ENCODE measurements at places on chromosomes 6 and 20.

DNA sequence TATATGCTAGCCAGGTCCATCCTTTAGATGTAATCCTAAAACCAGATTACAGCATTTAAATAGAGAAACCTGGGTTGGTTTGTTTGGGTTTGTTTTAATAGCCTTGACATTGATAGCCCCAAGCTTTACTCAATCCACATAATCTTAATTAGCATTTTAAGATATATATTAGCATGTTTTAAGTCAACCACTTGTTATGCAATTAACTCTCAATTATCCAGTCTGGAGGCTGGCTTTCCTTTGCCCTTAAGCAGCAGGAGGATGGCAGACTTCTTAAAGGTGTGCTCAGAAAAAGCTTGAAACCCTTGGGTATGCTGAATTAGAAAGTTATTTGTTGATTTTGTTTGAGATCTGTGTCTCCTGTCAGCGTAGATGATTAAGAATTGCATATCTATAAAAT lies 46.3 kb upstream of the SMIM28 start:
- DNase-seq: no peak

DNA sequence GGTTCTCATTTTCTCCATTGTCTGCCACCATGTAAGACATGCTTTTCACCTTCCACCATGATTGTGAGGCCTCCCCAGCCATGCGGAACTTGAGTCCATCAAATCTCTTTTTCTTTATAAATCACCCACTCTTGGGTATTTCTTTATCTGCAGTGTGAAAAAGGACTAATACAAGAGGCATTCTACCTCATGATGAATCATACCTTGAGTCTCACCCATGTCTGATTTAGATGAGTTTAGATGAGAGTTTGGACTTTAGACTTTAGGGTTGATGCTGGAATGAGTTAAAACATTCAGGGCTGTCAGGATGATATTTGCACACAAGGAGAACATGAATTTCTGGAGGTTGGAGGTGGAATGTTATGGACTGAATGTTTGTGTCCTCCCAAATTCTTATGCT lies 545.6 kb downstream of the C6orf118 start:
- no peak for DNase-seq

GRCh38 chr6:65876668-65877067 lies 169.6 kb upstream of the EYS start:
- no peak for DNase-seq

- DNase-seq: no peak
Observed at GRCh38 chr20:46705378-46705729, 4.1 kb upstream of the SLC2A10 start.

GRCh38 chr6:150293423-150294173 lies 75.2 kb upstream of the IYD start:
- DNase-seq: no peak

GRCh38 chr6:41572613-41573012 lies 26.4 kb downstream of the FOXP4 start:
- DNase-seq: no peak

GRCh38 chr6:111477481-111477938 lies 5.5 kb downstream of the REV3L start:
- DNase-seq: no peak

DNA sequence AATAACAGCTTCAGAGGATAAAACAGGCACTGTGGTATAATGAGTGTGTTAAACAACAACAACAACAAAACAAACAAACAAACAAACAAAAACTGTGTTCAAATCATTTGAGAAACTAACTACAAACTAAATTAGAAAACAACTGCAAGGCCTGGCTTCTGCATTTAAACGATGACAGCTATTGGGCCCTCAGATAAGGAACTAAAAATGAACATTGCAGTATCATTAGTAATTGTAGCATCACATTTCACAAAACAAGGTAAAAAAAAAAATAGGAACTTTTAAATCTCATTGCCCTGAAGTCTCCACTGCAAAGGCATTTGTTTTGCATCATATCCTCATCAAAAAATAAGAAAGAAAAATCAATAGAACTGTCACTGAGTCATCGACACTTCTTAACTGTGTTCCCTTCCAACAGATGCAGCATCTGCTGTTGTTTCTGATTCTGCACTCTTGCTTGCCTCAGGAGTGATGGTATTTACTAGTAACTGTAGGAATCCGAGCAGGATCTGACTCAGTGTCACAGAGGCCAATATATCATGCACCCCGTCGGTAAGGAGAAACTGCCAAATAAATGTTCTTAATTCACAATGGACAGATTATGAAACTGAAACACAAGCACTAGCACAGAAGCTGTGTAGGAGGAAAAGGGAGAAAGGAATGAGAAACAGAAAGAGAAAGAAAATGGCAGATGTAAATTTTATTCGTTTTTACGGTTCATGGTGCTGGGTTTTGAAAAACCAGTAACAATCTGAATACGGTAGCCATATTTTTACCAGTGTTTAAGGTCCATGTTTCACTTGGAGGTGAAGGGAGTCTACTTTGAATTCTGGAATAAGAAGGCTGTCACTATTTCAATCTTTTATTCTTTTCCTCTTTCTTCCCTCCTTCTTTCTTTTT lies 365.7 kb upstream of the EPHA7 start:
- DNase-seq: no peak

DNA sequence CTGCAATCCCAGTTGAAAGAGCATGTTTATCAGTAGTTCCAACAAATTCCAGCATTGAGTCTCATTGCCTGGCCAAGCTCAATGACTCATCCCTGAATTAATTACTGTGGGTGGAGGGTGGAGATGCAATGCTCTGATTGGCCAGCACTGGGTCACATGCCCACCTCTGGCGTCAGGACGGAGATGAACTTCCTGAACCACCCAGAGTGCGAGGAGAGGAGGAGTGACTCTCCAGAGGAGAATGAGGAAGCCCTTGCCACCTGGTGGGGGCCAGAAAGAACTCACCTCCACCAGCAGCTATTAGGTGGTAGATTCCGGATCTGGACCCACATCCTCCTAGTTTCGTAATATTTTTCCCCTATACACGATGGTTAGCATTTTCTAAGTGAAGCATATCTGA lies 283.9 kb downstream of the TBC1D7 start:
- peak; percentile 41 for DNase-seq

GRCh38 chr6:15582499-15582898 lies 80.3 kb downstream of the DTNBP1 start:
- no peak for DNase-seq

DNA sequence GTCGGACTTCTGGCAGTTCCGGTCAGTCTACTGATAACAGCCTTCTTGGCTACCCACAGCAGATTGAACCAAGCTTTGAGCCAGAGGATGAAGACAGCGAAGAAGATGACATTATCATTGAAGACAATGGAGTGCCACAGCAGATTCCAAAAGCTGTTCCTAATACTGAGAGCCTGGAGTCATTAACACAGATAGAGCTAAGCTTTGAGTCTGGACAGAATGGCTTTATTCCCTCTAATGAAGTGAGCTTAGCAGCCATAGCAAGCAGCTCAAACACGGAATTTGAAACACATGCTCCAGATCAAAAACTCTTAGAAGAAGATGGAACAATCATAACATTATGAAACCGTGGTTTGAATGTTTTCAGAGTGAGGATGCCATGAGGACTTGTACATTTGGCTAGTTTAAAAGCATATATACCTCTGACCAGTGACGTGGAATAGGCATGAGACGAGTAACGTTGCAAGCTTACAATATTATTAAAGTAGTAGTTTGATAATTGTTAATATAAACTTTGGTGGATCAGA lies 18.8 kb downstream of the PARD6B start:
- no peak for DNase-seq

Measured in BE2C (cell line).